ENCODE measurements at places on chromosomes 4 and X.

GRCh38 chr4:179695175-179695574, 2252.9 kb upstream of the AGA start:
- no peak for DNase-seq

DNA sequence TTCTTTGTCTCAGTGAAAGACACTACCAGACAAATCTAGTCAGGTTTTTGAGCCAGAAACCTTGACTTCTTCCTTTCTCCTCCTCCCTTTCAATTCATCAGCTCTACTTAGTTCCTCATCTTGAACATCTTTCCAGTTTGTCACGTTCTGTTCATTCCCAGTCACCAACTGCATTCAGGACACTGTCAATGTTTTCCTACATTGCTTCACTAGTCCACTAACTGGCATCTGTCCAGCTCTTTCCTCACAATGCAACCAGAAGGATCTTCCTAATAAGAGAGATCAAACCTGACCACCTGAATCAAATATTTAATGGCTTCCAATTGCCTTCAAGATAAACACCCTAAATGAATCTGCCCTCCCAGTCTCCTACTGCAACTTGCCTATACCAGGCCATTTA, 52.5 kb downstream of the SYNPO2 start:
- no peak for DNase-seq

GRCh38 chr4:67580577-67580976, 22.1 kb downstream of the STAP1 start:
- no peak for DNase-seq

DNA sequence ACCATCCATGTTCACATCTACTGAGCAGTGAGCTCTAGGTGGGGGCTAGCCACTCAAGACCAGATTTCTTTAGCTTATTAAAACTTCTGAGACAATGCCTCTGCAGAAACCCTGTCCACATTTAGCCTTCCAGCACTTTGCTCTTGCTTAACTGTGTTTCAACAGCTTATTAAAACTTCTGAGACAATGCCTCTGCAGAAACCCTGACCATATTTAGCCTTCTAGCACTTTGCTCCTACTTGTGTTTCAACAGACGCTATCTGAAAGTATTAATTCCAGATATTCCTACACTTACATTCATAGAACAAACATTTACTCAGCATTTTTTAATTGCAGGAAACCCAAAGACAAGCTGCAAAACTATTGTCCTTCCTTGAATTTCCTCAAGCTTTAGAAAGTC, 91.9 kb downstream of the SEL1L3 start:
- DNase-seq, result no peak

DNA sequence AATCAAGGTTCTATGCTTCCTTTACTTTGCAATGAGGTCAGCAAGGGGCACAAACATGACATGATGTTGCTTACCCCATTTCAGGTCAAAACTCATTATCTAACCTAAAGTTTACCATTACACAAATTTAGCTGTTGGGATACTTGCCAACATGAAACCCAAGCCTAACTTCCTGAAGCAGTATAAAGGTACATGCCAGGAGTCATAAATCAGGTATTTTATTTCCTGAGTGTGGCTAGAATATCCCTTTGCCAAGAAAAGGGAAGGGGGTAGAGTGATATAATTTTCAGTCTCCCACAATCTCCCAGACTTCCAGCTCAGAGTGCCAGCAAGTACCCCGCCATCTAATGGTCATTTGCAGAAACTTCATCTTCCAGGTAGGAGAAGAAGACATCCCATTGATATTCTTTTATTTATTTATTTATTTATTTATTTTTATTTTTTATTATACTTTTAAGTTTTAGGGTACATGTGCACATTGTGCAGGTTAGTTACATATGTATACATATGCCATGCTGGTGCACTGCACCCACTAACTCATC, 136.6 kb downstream of the NEXMIF start:
- DNase-seq, result no peak

DNA sequence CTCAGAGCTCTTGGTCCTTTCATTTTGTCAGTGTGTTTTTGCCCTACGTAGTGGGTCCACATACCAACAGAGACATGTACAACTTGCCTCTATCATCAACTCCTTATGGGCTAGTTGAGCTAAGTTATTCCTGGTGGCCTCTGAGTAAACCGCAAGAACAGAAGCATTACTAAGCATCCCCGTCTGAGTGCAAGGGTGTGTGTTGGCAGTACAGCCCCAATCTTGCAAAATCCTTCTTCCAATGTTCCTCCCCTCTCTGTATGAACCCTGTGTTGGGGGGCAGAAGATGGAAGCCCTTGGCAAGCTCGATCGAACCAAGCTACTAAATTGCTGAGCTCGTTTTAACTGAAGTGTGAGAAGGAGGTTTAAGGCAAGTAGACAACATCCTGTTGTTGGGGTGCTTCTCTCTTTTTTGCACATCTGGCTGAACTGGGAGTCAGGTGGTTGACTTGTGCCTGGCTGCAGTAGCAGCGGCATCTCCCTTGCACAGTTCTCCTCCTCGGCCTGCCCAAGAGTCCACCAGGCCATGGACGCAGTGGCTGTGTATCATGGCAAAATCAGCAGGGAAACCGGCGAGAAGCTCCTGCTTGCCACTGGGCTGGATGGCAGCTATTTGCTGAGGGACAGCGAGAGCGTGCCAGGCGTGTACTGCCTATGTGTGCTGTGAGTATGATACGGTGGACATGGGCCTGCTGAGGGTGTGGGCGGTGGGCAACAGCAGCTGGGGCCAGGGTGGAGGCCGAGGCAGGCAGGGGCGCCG, at the start of gene SH2D1A:
TSS of gene SH2D1A (plus strand) at position 447 of the 760 bp plus-strand sequence. CDS start at position 527, 80 bp downstream.
- no peak for DNase-seq
